ENCODE measurements at places on chromosomes 2 and 18.

GRCh38 chr18:50163505-50163904, 31.4 kb downstream of the MYO5B start:
- DNase-seq, result no peak

DNA sequence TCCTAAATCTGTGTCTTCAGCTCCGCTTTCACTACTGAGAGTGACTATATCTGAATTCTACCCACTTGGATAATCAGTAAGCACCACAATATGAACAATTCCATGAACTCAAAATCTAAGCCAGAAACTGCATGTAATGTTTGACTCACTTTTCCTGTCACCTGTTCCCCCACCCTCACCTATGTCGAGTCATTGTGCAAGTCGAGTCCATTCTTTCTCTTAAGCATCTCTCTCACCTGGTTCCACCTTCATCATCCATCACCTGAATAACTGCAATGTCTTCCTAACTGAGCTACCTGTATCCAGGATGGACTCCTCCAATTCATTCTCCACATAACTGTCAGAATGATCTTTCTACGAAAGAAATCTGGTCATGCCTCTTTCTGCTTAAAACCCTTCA, 58.2 kb downstream of the PPP1R1C start:
- DNase-seq, result no peak

GRCh38 chr2:113127646-113128570, 510 bp downstream of the IL1RN start:
- no peak for DNase-seq

DNA sequence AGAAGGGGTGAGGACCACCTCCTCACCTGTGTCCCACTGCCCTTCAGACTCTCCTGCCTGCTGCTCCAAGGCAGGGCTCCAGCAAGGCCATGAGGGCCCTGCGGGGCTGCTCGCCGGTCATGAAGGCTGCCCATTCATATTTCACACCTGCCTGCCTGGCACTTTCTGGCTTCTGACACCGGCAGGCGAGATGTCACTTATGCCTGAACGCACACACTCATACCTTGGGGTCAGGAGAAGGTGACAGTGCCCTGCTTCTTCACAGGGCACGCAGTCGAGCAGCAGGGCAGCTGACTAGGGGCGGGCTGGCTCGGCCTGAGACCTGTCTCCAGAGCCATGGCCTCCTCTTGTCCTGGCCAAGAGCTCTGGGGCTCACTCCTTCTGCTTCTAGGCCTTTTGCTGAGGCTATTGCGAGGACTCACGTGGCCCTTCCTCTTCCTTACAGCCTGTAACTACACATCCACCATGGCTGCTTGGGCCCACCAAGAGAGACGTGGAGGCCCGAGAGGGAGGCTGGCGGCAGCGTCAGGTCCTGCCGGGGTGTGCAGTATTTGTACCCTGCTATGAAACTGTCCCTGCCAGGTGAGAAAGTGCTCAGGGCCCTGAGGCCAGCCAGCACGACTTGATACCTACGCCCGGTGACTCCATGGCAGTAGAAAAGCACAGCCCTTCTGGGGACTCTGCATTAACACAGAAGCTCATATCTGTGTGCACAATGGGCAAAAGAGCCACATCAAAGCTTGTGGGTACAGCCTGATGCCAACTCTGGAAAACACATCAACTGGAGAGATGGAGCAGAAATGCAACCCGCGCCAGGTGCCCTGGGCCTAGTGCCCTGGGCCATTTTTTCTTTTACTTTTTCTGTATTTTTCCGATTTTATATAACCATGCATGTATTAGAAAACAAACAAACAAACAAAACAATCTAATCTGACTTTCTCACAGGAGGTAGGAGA, 30.6 kb downstream of the HS6ST1 start:
- DNase-seq, result no peak

- DNase-seq, result no peak
Observed at GRCh38 chr18:58660915-58661314, 10.3 kb upstream of the MALT1 start.

Data from hypothalamus (tissue), 51 donors.